Cardiac atrium fibroblast (primary cell): ENCODE measurements at places on chromosomes 5 and 9. TPM values are rescaled to one million over a fixed set of nuclear protein-coding genes. Genes with fewer than 3 reads are reported as not detected.

The CCDC187 gene
- total RNA-seq: not detected in 2 replicates

The FAM78A gene
- 0.90 and 3.6 TPM in 2 replicates for total RNA-seq

The NPR3 gene
- 21.8 and 35.8 TPM in 2 replicates for total RNA-seq

The PPIC gene
- 39.4 and 42.4 TPM in 2 replicates for total RNA-seq

The PAEP gene
- total RNA-seq: not detected in 2 replicates
